ENCODE measurements at places on chromosomes 6 and 20.
A peak's percentile ranks its signal among the peaks of the same experiment; 100 is the strongest.

DNA sequence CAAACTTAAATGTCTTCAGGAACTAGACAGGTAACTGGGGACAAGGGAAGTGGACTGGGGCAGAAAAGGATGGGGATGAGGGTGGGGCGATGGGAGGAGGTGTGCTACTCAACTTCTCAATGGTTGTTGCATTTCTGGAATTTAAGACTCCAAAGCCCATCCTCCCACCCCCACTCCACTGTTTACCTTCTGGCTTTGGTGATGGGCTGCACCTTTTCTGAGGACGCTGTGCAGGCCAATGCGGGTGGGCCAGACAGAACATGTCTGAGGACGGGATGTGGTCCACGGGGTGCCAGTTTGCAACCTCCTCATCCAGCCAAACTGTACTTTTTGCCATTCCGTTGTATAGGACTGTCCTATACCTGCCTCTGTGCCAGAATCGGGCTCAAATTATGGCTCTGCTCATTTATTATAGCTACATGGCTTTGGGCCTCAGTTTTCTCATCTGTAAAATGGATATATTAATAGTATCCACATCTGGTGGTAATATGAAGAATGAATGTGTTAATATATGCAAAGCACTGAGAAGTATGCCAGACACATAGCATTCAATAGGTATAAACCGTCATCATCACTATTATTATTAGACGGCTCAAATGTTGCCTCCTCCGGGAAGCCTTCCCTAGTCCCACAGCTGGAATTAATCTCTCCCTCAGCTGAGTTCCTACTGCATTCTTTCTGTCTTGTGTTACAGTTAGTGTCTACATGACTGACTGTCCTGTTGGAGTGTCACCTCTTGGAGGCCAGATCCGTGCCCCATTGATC lies 31.0 kb upstream of the VEGFA start:
- no peak overlapping the region for H3K27ac ChIP-seq
- no peaks in the 10 kb centered on the region for H3K36me3 ChIP-seq
- DNase-seq: no peak
- no peak overlapping the region for H3K4me3 ChIP-seq
- no peaks in the 10 kb centered on the region for H3K27me3 ChIP-seq

- H3K27me3 ChIP-seq: no peaks in the 10 kb centered on the region
- H3K4me3 ChIP-seq: no peak overlapping the region
- H3K36me3 ChIP-seq: no peaks in the 10 kb centered on the region
- H3K27ac ChIP-seq: no peak overlapping the region
These were observed 22.9 kb upstream of the SPACA1 start for GRCh38 chr6:88024696-88025095.

- peak overlapping the region; percentile 95 for H3K4me3 ChIP-seq
- no peak for DNase-seq
- H3K27ac ChIP-seq: peak overlapping the region; percentile 65
These were observed 557 bp upstream of the DHX35 start for GRCh38 chr20:38961530-38962043.

GRCh38 chr6:124029567-124029966 lies 225.9 kb downstream of the NKAIN2 start:
- no peak overlapping the region for H3K27ac ChIP-seq
- H3K4me3 ChIP-seq: no peak overlapping the region
- H3K27me3 ChIP-seq: no peaks in the 10 kb centered on the region
- H3K36me3 ChIP-seq: peaks cover 2% of the 10 kb centered on the region
- peak; percentile 20 for DNase-seq

GRCh38 chr6:44298055-44298803 lies 14.9 kb downstream of the AARS2 start:
- peaks cover 35% of the 10 kb centered on the region for H3K36me3 ChIP-seq
- peaks cover 59% of the 10 kb centered on the region for H3K27me3 ChIP-seq
- DNase-seq: peak; percentile 12
- H3K4me1 ChIP-seq: peaks cover 12% of the 10 kb centered on the region

DNA sequence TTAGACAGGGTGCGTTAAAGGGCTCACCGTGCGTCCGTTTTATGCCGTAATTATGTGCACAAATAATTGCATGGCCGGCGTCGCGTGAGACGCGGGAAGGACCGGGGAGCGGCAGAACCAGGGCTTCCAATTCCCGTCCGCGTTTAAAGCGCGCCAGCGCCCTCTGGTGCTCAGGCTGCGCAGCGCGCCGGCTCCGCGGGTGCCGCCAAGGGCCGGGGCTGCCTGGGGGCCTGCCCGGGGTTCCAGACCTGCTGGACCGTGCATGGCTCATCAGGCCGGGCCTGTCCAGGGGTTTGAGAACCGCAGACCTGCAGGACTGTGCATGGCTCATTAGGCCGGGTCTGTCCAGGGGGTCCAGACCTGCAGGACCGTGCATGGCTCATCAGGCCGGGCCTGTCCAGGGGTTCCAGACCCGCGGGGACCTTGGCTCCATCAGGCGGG lies 369.0 kb downstream of the THBS2 start:
- no peaks in the 10 kb centered on the region for H3K36me3 ChIP-seq
- no peak overlapping the region for H3K27ac ChIP-seq
- H3K4me1 ChIP-seq: no peaks in the 10 kb centered on the region
- peak overlapping the region; percentile 45 for H3K4me3 ChIP-seq
- peaks cover 23% of the 10 kb centered on the region for H3K27me3 ChIP-seq
- peak; percentile 77 for DNase-seq

- H3K27ac ChIP-seq: no peak within 1 kb of the TSS
- no peaks in the 10 kb centered on the region for H3K36me3 ChIP-seq
- no peak for DNase-seq
- H3K4me1 ChIP-seq: no peaks in the 10 kb centered on the region
These were observed at the start of gene CLVS2 for GRCh38 chr6:122995921-122996793. Gene CLVS2 (plus strand): TSS chr6:122996235. CDS start chr6:122997778, 1,543 bp downstream.

DNA sequence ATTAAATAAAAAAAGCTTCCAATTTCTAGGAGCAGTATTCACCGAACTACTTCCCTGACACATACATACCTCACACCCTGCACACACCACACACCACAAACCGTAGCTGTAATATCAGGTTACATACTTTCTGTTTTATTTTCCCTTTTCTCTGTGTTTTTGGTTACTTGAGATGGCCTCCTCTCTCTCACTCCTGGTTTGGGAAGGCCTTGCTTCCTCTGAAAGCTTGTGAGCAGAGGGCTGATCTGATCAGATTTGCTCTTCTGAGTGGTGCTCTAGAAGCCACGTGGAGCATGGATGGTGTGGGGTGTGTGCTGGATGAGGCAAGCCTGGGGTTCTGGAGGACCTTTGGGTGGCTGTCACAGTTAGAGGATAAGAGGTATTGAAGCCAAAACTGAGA lies 20.9 kb downstream of the UTRN start:
- peaks cover 13% of the 10 kb centered on the region for H3K36me3 ChIP-seq
- no peaks in the 10 kb centered on the region for H3K27me3 ChIP-seq
- no peak overlapping the region for H3K4me3 ChIP-seq
- DNase-seq: peak; percentile 65

DNA sequence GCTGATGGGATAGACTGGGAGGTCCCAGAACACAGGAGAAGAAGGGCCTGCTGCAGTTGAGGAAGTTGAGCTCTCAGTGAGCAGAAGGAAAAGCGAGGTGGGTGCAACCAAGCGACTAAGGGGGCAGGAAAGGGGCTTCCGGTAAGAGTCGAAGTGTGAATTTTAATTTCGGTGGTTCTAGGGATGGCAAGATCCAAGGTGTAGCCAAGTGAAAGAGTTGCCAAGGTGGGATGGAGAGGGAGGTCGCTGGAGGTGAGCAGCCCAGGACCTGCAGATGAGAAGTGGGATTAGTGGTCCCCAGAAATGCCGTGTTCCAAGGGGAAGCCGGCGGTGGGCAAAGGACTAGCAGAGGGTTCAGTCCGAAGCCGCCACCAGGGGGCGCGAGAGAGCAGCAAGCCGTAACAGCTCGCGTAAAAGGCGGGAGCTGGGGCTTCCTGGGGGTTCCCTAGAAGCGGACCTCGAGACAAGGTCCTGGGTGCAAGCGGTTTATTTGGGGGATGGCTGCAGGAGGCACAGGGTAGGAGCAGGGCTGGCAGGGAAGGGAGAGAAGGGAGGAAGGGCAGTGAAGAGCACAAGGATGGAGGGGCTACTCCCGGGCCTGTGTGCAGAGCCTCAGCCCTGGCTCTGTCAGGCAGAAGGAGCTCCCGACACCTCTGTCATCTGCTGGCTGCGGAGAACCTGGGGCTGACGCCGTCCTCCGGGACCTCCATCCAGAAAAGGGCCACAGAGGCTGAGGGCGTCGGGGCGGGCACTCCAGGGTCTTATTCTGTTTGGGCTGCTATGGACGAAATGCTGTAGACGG lies 103.6 kb downstream of the PAX1 start:
- peak; percentile 26 for DNase-seq
- no peaks in the 10 kb centered on the region for H3K36me3 ChIP-seq
- H3K27me3 ChIP-seq: no peaks in the 10 kb centered on the region
- no peaks in the 10 kb centered on the region for H3K4me1 ChIP-seq
- H3K27ac ChIP-seq: no peak overlapping the region

DNA sequence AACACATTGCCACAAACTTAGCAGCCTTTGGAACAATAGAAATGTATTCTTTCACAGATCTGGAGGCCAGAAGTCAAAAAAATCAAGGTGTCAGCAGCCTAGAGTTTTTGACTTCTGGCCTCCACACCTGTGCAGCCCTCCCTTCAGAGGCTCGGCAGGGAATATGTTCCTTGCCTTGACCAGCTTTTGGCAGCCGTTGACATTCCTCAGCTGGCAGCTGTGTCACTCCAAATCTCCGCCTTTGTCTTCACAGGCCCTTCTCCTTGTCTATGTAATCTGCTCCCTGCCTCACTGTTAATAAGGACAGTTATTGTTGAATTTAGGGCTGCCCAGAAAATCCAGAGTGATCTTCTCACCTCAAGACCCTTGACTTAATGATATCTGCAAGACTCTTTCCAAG lies 17.2 kb upstream of the AHI1 start:
- H3K4me1 ChIP-seq: no peaks in the 10 kb centered on the region
- H3K4me3 ChIP-seq: no peak overlapping the region
- DNase-seq: no peak
- H3K36me3 ChIP-seq: no peaks in the 10 kb centered on the region
- no peaks in the 10 kb centered on the region for H3K27me3 ChIP-seq

DNA sequence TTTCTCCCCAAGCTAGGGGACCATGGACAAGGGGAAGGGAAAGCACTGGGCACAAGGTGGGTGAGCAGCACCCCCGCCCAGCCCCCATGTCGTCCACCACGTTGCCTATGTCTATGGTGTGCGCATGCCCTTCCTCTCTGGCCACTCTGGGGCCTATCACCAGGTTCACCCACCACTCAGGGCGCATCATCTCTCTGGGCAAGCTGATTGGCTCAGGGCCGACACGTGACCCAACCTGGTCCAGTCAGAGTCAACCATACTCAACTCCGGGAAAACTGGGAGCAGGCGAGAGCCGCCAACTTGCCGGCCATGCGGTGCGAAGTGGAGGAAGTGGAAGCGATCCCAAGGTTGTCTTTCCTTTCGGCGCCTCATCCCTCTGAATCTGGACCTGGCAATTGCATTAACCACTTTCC lies 25.9 kb downstream of the ACSS1 start:
- no peaks in the 10 kb centered on the region for H3K27me3 ChIP-seq
- peaks cover 43% of the 10 kb centered on the region for H3K4me1 ChIP-seq
- no peak for DNase-seq
- H3K36me3 ChIP-seq: peaks cover 7% of the 10 kb centered on the region
- H3K4me3 ChIP-seq: no peak overlapping the region

GRCh38 chr6:63553208-63553607 lies 19.1 kb upstream of the LOC128125822 start:
- H3K36me3 ChIP-seq: no peaks in the 10 kb centered on the region
- H3K27ac ChIP-seq: no peak overlapping the region
- H3K4me3 ChIP-seq: no peak overlapping the region
- no peaks in the 10 kb centered on the region for H3K4me1 ChIP-seq

- H3K4me1 ChIP-seq: peaks cover 27% of the 10 kb centered on the region
- no peak overlapping the region for H3K4me3 ChIP-seq
- no peaks in the 10 kb centered on the region for H3K36me3 ChIP-seq
- peak; percentile 48 for DNase-seq
- no peak overlapping the region for H3K27ac ChIP-seq
These were observed 67.3 kb downstream of the ATP9A start for GRCh38 chr20:51700809-51701285.

DNA sequence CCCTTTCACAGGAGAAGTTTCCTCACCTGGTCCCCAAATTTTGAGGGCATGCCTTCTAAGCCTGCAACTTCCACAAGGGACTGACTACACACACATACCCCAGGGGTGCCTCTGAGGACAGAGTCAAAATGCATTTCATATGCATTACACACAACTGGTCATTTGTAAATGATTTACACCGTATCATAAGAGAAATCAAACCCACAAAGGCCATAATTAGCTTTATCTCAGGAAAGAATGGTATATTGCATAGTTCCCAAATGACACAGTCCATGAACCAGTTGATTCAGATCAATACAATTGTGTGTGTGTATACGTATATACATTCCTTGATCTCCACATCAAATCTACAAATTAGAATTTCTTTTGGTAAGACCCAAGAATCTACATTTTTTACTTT lies 203.3 kb upstream of the PRDM1 start:
- no peaks in the 10 kb centered on the region for H3K27me3 ChIP-seq
- no peak for DNase-seq
- no peak overlapping the region for H3K4me3 ChIP-seq
- no peak overlapping the region for H3K27ac ChIP-seq

- no peak for DNase-seq
- no peaks in the 10 kb centered on the region for H3K4me1 ChIP-seq
- H3K27me3 ChIP-seq: no peaks in the 10 kb centered on the region
- no peak overlapping the region for H3K27ac ChIP-seq
- no peak overlapping the region for H3K4me3 ChIP-seq
These were observed 492.9 kb downstream of the PRKN start for GRCh38 chr6:162234631-162235030.

GRCh38 chr6:80331522-80331921 lies 225.1 kb downstream of the BCKDHB start:
- H3K36me3 ChIP-seq: no peaks in the 10 kb centered on the region
- no peaks in the 10 kb centered on the region for H3K27me3 ChIP-seq
- no peaks in the 10 kb centered on the region for H3K4me1 ChIP-seq
- no peak overlapping the region for H3K4me3 ChIP-seq
- H3K27ac ChIP-seq: no peak overlapping the region
- no peak for DNase-seq

- H3K4me3 ChIP-seq: no peak overlapping the region
- peaks cover 20% of the 10 kb centered on the region for H3K36me3 ChIP-seq
- no peaks in the 10 kb centered on the region for H3K27me3 ChIP-seq
- H3K4me1 ChIP-seq: peaks cover 4% of the 10 kb centered on the region
- no peak overlapping the region for H3K27ac ChIP-seq
- DNase-seq: peak; percentile 53
These were observed 36.1 kb downstream of the SERAC1 start for GRCh38 chr6:158131926-158132325.

All from common myeloid progenitor, CD34-positive (primary cell).